CD4-positive, alpha-beta memory T cell (primary cell): ENCODE measurements at places on chromosomes 6 and 20. TPM values are rescaled to one million over a fixed set of nuclear protein-coding genes. Genes with fewer than 3 reads are reported as not detected.

Gene ZNF343
- 11.8 TPM for total RNA-seq

- H3K4me1 ChIP-seq, result no peaks in the 10 kb centered on the region
- no peak overlapping the region for H3K27ac ChIP-seq
- H3K4me3 ChIP-seq, result no peak overlapping the region
- H3K27me3 ChIP-seq, result no peaks in the 10 kb centered on the region
These were observed 220.3 kb downstream of the NRN1 start for GRCh38 chr6:5786321-5786968.

Gene TULP4
- 94.1 TPM for total RNA-seq

DNA sequence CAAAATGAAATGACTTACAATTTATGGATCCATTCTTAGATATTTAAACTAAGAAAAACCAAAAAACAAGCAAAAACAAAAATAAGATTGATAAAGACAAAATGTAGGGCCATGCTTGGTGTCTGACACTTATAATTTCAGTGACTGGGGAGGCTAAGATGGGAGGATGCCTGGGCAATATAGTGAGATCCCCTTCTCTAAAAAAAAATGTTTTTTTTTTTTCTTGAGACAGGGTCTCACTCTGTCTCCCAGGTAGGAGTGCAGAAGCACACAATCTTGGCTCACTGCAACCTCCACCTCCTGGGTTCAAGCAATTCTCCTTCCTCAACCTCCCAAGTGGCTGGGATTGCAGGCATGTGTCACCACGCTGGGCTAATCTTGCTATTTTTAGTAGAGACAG lies 92.4 kb downstream of the HFE start:
- no peak overlapping the region for H3K27ac ChIP-seq
- H3K4me1 ChIP-seq, result peaks cover 42% of the 10 kb centered on the region
- no peak for DNase-seq
- H3K4me3 ChIP-seq, result no peak overlapping the region

DNA sequence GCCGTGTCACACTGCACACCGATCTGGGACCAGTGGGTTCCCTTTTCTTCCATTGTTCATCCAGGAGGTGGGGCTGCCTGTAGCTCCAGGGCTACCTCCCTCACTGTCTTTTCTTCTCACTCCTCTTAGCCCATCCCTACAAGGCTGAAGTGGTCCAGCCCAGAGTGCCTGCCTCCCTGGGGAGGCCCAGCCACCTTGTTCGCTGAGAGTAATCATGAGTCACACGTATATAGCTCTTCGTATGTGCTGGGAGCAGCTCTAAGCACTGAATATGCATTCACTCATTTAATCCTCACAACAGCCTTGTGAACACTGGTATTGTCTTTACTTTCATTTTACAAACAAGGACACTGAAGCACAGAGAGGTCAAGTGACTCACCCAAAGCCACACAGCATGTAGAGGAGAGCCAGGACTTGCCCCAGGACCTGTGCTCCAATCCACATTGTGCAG lies 14.7 kb upstream of the CCDC167 start:
- H3K27me3 ChIP-seq, result no peaks in the 10 kb centered on the region
- peaks cover 94% of the 10 kb centered on the region for H3K4me1 ChIP-seq
- peak; percentile 73 for DNase-seq
- peak overlapping the region; percentile 0 for H3K4me3 ChIP-seq
- peak overlapping the region; percentile 99 for H3K27ac ChIP-seq
- H3K36me3 ChIP-seq, result no peaks in the 10 kb centered on the region

GRCh38 chr6:12170351-12171092 lies 119.6 kb upstream of the EDN1 start:
- H3K36me3 ChIP-seq, result no peaks in the 10 kb centered on the region
- no peak overlapping the region for H3K27ac ChIP-seq
- DNase-seq, result no peak
- no peaks in the 10 kb centered on the region for H3K4me1 ChIP-seq
- no peaks in the 10 kb centered on the region for H3K27me3 ChIP-seq
- H3K4me3 ChIP-seq, result no peak overlapping the region

DNA sequence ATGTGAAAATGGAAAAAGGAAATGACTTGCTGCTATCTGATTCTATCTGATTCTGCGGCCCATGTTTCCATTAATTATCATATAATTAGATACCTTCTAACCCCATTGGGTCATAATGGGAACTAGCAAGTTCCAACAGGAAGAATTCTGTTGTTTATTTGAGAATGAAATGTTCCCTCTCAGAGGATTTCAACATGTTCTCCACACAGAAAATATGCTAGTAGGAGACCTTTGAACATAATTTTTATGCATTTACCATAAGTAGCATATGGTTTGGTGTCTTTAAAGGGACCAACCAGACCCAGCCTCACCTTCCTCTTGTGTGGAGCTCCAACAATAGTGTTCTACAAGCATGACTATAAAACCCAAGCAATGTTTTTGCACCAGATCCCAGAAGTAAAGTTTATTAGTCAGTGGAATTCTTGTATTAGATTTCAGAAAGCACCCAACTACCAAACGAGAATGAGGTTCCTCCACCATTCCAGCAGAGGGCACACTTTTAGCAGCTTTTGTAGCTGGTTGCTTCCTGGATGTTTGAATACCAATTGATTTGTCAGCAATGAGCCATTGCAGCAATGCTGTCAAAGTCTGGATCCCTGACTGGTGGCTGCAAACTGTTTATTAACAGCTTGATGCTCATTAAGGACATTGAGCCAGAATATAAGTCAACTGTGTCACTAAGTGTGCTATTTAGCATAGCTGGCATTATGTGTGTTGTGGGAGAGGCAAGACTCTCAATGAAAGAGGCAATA lies 143.6 kb upstream of the GJE1 start:
- no peaks in the 10 kb centered on the region for H3K36me3 ChIP-seq
- H3K27ac ChIP-seq, result no peak overlapping the region
- H3K4me1 ChIP-seq, result no peaks in the 10 kb centered on the region
- no peak overlapping the region for H3K4me3 ChIP-seq
- no peaks in the 10 kb centered on the region for H3K27me3 ChIP-seq

GRCh38 chr6:106422534-106422933 lies 62.0 kb downstream of the CRYBG1 start:
- H3K36me3 ChIP-seq, result no peaks in the 10 kb centered on the region
- no peak overlapping the region for H3K4me3 ChIP-seq
- H3K4me1 ChIP-seq, result no peaks in the 10 kb centered on the region
- no peak overlapping the region for H3K27ac ChIP-seq

DNA sequence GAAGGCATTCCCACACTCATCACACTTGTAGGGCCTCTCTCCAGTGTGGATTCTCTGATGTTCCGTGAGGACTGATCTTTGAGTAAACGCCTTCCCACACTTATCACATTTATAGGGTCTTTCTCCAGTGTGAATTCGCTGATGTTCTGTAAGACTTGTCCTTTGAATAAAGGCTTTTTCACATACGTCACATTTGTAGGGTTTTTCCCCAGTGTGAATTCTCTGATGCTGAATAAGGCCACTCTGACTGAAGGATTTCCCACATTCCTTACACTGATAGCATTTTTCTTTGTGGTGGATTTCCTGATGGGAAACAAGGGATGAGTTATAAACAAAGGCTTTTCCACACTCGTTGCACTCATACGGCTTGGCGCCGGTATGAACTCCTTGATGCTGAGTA lies 8.9 kb downstream of the ZSCAN12 start:
- H3K36me3 ChIP-seq, result peaks cover 33% of the 10 kb centered on the region
- H3K4me3 ChIP-seq, result no peak overlapping the region
- peaks cover 21% of the 10 kb centered on the region for H3K4me1 ChIP-seq
- no peak for DNase-seq
- no peak overlapping the region for H3K27ac ChIP-seq
- no peaks in the 10 kb centered on the region for H3K27me3 ChIP-seq

DNA sequence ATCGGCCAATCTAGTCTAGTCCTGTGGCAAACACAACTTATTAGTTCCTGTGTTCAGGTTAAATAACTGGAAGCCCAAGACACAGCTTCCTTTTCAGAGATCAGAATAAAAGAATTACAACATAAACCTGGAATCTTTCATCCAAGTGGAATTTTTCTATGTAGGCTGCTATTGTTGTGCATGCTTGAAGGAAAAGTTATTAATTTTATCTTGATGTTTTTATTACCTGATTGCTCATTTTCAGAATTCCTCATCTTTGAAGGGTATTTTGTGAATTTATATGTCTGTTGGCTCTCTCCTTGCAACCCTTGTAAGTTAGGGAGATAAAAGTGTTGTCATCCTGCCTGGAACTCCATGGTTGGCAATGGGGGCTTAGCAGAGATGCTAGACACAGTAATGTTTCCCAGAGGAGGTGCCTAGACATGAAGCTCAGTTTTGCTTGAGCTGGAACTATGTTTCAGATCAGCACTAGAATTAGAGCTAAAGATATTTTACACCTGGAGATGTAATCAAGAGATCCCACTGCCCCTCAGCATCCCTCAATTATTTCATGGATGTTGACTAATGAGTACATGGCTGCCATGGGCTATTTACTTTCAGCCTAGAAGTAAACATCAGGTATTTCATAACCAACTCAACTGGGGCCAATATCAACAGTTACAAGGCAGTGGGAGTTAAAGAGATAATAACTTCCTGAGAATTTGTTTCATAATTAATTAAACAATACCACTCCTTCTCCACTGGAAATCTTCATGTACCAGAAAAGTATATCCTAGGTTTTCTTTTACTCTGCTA lies 367.0 kb upstream of the MARCKS start:
- no peaks in the 10 kb centered on the region for H3K4me1 ChIP-seq
- no peak overlapping the region for H3K27ac ChIP-seq
- no peak for DNase-seq
- no peaks in the 10 kb centered on the region for H3K36me3 ChIP-seq
- H3K27me3 ChIP-seq, result no peaks in the 10 kb centered on the region
- no peak overlapping the region for H3K4me3 ChIP-seq

DNA sequence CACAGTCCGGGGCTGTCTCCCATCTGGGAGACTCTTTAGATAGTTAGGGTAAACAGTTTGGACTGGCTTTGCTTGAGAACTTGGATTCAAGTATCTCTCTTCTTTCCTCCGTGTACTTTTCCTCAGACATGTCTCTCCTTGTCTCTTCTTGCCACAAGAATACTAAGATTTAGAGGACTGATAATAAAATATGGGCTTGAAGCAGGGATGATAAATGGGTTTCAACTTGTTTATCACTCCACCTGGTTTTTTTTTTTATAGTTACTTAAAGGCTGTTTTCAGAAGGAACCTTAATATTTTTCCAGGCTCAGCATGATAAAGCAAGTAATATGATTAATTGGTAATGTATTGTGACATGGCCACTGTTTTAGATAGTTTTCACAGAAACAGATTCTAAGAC lies 40.9 kb upstream of the KIF13A start:
- no peaks in the 10 kb centered on the region for H3K4me1 ChIP-seq
- no peak overlapping the region for H3K27ac ChIP-seq
- H3K4me3 ChIP-seq, result no peak overlapping the region
- H3K27me3 ChIP-seq, result no peaks in the 10 kb centered on the region
- no peak for DNase-seq
- no peaks in the 10 kb centered on the region for H3K36me3 ChIP-seq

Gene CCN5
- total RNA-seq, result not detected

Gene AVP
- total RNA-seq, result not detected

- H3K27me3 ChIP-seq, result no peaks in the 10 kb centered on the region
- no peaks in the 10 kb centered on the region for H3K4me1 ChIP-seq
- H3K4me3 ChIP-seq, result no peak overlapping the region
These were observed 48.3 kb upstream of the RNF24 start for GRCh38 chr20:4063631-4064030.

GRCh38 chr20:63032026-63032800 lies 25.4 kb upstream of the BHLHE23 start:
- H3K4me3 ChIP-seq, result no peak overlapping the region
- peaks cover 7% of the 10 kb centered on the region for H3K4me1 ChIP-seq
- no peaks in the 10 kb centered on the region for H3K36me3 ChIP-seq
- no peaks in the 10 kb centered on the region for H3K27me3 ChIP-seq

GRCh38 chr6:84526631-84527030 lies 237.8 kb downstream of the TBX18 start:
- no peak overlapping the region for H3K4me3 ChIP-seq
- H3K36me3 ChIP-seq, result no peaks in the 10 kb centered on the region

Gene ENPP3
- total RNA-seq, result 0.33 TPM

DNA sequence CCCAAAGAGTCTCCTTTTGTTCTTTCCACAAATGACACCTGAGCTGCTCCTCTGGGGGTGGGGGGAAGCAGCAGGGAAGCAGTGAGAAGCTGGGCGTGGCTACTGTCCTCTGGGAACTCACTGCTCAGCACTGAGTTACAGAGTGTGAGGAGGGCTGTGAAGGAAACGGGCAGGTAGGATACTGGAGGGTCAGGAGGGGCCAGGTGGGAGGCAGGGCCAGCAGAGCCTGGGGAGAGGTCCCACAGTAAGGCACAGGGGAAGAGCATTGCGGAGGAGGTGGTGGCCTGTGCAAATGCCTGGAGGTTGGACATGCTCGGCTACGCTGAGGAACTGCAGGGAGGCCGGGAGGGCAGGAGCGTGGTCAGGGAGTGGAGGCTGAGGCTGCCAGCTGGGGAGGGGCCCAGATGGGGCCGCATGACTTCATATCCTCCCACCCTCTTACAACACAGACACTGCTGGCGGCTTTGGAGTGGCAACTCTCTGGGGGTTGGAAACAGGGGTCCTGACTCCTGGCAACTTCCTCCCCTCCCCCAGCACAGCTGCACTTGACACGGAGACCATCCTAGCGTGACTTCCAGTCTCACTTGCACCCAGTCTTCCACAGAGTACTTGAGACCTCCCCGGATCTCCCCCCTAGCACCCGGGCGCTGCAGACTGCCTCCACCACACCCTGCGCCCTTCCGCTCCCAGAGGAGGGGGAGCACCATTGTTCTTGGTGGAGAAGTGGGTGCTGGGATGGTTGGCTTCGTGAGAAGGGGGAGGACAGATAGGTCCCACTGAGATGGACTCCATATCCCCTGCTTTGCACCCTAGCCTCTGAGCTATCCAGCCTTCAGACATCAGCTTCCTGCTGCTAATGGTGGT lies 34.2 kb downstream of the RBM38 start:
- H3K27me3 ChIP-seq, result no peaks in the 10 kb centered on the region
- H3K4me3 ChIP-seq, result no peak overlapping the region
- H3K27ac ChIP-seq, result no peak overlapping the region
- H3K4me1 ChIP-seq, result peaks cover 20% of the 10 kb centered on the region
- H3K36me3 ChIP-seq, result no peaks in the 10 kb centered on the region

DNA sequence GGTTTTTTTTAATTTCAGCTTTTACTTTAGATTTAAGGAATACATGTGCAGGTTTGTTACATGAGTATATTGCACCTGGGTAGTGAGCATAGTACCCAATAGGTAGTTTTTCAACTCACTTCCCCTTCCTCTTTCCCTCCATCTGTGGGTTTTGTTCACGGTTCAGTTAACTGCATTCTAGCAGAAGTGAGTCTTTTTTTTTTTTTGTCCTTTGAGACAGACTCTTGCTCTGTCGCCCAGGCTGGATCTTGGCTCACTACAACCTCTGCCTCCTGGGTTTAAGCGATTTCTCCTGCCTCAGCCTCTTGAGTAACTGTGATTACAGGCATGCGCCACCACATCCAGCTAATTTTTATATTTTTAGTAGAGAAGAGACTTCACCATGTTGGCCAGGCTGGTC lies 8.7 kb downstream of the UBR2 start:
- peaks cover 21% of the 10 kb centered on the region for H3K36me3 ChIP-seq
- H3K4me3 ChIP-seq, result no peak overlapping the region
- DNase-seq, result peak; percentile 15
- peaks cover 79% of the 10 kb centered on the region for H3K4me1 ChIP-seq

Gene GPLD1
- 0.49 TPM for total RNA-seq

GRCh38 chr6:73108949-73109348 lies 116.3 kb downstream of the KHDC1L start:
- H3K4me3 ChIP-seq, result no peak overlapping the region
- H3K27ac ChIP-seq, result no peak overlapping the region
- no peaks in the 10 kb centered on the region for H3K4me1 ChIP-seq
- no peak for DNase-seq
- H3K27me3 ChIP-seq, result no peaks in the 10 kb centered on the region
